ENCODE measurements at places on chromosomes 16 and 17. TPM values are rescaled to one million over a fixed set of nuclear protein-coding genes. Genes with fewer than 3 reads are reported as not detected.

- DNase-seq, result no peak
These were observed 84.0 kb downstream of the MSI2 start for GRCh38 chr17:57340160-57340981.

The GRAPL gene
- 0.57 TPM for total RNA-seq

- no peak for DNase-seq
These were observed 75.2 kb downstream of the N4BP1 start for GRCh38 chr16:48534601-48535340.

The RHBDL1 gene
- total RNA-seq, result 12.9 TPM

The DCAF7 gene
- total RNA-seq, result 48.2 TPM
